ENCODE measurements at places on chromosomes 7 and 10. TPM values are rescaled to one million over a fixed set of nuclear protein-coding genes. Genes with fewer than 3 reads are reported as not detected.

Gene TRIL
- total RNA-seq = not detected

Gene AASS
- total RNA-seq = not detected

Gene PLXDC2
- total RNA-seq = not detected

Gene SKIDA1
- total RNA-seq = 0.06 TPM

Gene PTPRN2
- 0.35 TPM for total RNA-seq

Gene SPDYE1
- total RNA-seq = not detected

Gene HOXA9
- total RNA-seq = not detected

Measured in OCI-LY7 (cell line).